ENCODE measurements at places on chromosomes 11 and 22. TPM values are rescaled to one million over a fixed set of nuclear protein-coding genes. Genes with fewer than 3 reads are reported as not detected.
A peak's percentile ranks its signal among the peaks of the same experiment; 100 is the strongest.

TYMP gene
- total RNA-seq: 63.3 TPM

TNRC6B gene
- 41.8 TPM for total RNA-seq

DEPDC7 gene
- 3.4 TPM for total RNA-seq

RNH1 gene
- total RNA-seq: 448 TPM

CASP5 gene
- not detected for total RNA-seq

TBX10 gene
- total RNA-seq: not detected

SLC37A4 gene
- 14.0 TPM for total RNA-seq

CPT1B gene
- total RNA-seq: 4.7 TPM

ZNF280B gene
- 0.32 TPM for total RNA-seq

DNA sequence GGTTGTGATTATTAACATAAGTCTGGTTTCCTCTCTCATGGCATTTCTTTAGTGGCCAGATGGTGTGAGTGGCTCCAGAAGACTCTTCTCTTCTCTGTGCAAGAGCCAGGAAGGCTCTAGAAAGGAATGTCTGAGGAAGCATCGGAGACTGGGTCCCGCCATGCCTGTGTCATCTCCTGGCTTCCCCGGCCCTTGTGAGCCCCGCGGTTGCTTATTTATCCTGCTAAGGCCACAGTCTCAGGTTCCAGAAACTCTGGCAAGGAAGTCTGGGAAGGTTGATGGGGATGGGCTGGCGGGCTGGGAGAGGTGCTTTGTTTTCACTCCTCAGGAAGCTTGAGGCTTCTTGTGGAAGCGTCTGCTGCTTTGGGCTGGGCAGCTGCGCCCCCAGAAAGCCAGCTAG is 18.9 kb downstream of the BCR start:
- no peak for DNase-seq

DNA sequence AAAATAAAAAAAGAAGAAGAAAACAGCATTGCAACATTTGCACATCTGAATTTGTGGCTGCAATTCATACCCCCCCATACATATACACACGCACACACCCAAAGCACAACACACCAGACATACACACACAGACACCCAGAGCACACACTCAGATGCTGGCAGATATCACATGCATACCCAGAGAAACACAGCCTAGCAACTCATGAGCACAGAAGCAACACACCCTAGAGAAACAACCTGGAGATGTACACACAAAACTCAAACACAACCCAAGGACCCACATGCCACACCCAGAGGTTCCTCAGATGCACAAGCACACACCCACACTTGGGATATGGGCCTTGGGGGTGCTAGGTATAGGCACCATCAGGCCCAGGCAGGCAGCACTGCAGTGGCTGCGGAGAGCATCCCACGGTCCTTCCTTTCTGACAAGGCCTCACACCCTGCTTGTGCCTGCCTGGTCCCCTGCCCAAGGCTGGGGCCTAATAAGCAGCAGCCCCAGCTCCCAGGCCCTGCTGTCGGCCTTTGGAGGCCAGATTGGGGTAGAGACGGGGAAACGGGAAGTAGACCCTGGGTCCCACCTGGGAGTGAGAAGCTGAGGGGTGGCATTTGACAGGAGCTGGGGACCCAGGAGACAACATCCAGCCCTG is 3.1 kb downstream of the CST6 start:
- DNase-seq: no peak

- DNase-seq: no peak
Measured at GRCh38 chr11:117145393-117145761, 1.3 kb downstream of the PAFAH1B2 start.

GRCh38 chr11:113392236-113392921 is 4.8 kb downstream of the ANKK1 start:
- peak; percentile 37 for DNase-seq

DNA sequence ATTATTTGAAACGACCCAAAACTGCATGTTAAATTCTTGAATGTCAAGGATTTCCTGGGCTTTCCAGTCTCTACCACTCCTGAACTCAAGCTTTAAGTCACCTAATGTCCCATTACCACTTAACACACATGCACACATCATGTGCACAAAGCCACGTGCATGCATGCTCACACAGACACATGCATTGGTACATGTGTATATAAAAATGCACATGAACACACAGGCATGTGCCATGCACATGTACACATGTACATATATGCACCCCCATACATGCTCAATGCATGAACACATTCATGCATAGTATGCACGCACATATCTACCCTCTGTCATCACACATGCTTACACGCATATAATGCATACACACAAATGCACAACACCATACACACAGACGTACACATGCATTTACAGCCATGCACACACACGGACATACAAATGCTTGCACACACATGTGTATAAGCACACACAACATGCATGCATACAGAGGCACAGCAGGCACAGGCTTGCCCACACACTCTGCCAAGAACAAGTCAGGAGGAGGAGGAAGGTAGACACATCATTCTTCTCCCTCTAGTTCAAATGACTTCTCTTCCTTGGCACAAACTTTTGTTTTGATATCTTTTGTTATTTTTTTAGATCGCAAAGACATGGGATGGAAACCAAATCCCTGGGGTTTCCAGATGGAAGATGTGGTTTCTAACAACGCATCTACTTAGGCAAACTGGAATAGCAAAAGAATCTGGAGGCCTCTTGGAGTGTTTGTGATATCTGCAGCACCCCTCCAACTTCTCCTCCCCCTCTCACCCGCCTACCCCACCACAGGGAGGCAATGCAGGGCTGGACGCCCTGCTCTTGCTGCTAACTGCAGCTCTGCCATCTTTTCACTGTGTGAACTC is 24.6 kb downstream of the RASD2 start:
- DNase-seq: no peak

GRCh38 chr11:17219016-17219415 is 11.2 kb upstream of the PIK3C2A start:
- DNase-seq: no peak

- no peak for DNase-seq
Measured at GRCh38 chr11:85749287-85749834, 61.6 kb downstream of the SYTL2 start.

GRCh38 chr11:8729837-8730696 is 47.5 kb downstream of the RPL27A start:
- no peak for DNase-seq

GRCh38 chr22:19057999-19058491 is 64.2 kb downstream of the DGCR2 start:
- peak; percentile 61 for DNase-seq

- no peak for DNase-seq
Measured at GRCh38 chr11:60118338-60118737, 29.9 kb downstream of the MS4A2 start.

- DNase-seq: no peak
Measured at GRCh38 chr22:43230971-43231723, 44.2 kb upstream of the TTLL12 start.

- peak; percentile 69 for DNase-seq
Measured at GRCh38 chr22:49243965-49244364, 583.7 kb downstream of the BRD1 start.

- DNase-seq: peak; percentile 83
Measured at GRCh38 chr11:95512177-95512576, 277.4 kb downstream of the FAM76B start.

All from lower leg skin (tissue), 4 donors.